ENCODE measurements at places on chromosomes 7 and 10.

- DNase-seq, result no peak
Measured at GRCh38 chr10:48519481-48520183, 85.2 kb downstream of the ARHGAP22 start.

DNA sequence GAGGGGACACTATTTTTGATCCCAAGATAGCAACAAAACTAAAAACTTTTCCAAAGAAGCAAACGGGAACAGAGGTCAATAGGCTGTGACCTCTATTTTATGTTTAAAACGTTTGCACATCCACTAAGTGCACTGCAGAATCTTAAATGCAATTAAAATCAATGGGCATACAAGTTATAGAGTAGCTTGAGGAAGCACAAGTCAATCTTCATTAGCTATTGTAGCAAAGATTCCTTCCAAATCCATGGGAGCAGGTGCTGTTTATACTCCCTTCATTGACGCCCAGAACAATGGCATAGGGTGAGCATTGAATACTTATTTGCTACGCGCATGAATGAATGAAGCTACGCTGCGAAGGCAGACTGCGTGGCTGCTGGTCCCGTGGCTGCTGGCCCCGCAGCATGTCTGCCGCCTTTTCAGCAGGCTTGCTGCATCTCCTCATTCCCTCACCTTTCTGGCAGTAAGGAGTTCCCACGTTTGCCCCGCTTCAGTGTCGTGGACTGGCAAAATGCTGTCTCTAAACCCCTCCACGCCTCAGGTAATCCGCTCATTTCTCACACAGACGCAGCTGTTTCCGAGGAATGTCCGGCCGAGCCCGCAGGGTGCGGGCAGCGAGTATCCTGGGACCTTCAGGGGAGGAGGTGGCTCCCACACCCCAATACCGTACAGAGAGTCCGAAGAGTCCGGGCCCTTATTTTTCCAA, 754 bp upstream of the PHYHIPL start:
- no peak for DNase-seq

DNA sequence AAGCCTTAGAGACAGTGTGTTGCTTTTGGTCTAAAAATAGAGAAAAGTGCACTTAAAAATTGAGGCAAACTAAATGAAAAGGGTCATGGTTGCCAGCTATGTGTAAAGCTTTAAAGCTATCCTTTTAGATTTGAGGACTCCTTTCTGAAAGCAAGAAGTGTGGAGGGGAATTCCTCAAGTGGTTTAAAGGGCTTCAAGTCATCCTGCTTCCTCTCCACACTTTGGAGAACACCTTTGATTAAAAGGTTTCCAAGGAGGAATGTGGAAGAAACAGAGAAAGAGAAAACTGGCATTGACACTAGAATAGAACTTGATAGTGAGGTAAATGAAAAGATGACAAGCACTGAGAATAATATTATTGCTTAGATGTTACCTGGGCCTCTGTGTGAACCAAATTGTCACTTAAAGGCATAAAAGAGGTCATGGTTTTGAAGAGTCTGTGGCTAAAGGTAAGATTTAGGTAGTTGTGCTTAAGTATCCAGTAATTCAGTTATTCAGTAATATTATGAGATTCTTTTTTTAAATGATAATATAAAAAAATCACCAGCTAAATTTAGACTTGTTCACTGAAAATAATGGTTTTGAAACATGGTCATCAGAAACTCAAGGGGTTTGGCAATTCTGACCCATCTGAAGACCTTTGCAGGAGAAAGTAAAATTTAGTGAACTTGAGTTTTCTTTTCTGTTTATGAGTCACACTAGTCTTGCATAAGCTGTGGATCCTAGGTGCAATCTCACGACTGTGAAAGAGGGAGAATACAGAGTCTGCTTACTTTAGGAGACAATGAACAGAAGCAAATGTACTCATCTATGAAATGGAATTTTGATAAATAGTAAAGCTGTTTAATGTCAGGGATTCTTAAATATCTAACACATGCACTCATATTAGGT, 466.0 kb downstream of the KIF20B start:
- no peak for DNase-seq

DNA sequence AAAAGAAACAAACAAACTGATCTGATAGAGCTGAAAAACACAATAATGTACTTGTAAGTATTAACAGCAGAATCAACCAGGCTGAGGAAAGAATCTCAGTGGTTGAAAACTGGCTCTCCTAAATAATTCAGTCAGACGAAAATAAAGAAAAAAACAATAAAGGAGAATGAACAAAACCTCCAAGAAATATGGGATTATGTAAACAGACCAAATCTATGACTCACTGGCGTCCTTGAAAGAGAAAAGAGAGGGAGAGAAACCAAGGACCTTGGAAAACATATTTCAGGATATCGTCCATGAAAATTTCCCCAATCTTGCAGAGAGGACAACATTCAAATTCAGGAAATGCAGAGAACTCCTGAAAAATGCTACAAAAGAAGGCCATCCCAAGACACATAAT, 62.9 kb downstream of the FBXL13 start:
- no peak for DNase-seq

DNA sequence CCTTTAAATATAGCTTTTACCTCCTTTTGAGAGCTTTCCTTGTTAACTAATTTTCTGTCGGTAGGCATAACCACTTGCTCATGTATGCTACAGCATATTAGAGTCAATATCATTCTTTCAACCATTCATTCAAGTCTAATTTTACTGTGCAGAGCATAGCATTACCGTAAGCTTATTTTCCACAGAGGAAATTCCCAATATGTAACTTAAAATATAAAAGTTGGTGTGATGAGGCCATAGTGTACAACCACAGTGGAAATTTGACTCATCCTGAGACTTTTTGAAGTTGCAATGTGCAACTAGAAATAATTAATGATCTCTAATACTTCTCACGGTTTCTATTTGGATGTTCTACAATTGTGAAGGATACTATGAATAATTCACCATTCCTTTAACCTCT, 80.6 kb upstream of the KLF6 start:
- DNase-seq, result no peak

DNA sequence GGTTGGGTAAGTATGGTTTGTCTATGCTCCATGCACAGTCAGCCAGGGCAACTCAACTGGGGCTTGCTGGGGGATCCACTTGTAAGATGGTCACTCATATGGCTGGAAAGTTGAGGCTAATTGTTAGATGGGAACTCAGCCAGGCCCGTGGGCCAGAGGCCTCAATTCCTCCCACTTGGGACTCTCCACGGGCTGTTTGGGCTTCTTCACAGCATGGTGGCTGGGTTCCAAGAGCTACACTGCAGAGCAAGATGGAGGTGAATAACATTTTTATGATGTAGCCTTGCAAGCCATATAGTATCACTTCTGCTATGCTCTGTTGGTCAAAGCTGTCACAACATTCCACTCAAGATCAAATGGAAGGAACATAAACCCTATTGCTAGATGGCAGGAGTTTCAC, 39.2 kb downstream of the ELMO1 start:
- no peak for DNase-seq

DNA sequence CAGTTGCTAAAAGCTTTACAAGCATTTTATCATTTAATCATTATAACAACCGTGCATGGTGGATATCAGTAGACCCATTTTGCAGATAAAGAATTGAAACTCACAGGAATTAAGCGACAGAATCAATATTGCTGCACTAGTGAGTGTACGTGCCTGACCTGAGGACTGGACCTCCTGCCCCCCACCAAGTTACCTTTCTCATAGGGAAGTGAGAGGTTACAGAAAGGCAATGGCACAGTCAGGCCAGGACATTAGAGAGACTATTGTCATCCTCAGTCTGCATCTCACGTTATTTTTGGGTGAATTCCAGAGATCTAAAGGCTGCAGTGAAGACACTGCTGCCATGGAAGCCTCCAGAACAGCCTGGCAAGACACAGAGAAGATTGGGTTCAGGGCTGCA, 80.9 kb downstream of the WDFY4 start:
- DNase-seq, result no peak

GRCh38 chr7:85004402-85004801, 182.5 kb downstream of the SEMA3D start:
- DNase-seq, result no peak

DNA sequence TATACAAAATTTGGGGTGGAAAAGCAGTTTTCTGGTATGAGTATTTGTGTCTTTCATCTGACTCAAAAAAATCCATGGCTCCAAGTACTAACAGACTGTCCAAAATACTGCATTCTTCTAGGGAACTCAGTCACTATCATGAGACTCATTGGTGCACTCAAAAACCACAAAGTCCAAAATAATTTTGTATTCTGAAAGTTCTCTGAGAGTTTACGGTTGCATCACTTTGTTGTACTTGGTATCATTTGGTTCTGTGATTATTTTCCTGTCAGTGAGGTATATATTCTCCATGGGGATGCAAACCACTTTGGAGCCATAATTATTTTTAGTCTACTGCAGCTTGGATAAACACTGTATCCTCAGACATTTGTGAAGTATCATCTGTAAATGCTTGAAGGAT, 28.0 kb upstream of the CABCOCO1 start:
- no peak for DNase-seq

- DNase-seq, result no peak
Measured at GRCh38 chr7:69632280-69632679, 34.0 kb downstream of the AUTS2 start.

DNA sequence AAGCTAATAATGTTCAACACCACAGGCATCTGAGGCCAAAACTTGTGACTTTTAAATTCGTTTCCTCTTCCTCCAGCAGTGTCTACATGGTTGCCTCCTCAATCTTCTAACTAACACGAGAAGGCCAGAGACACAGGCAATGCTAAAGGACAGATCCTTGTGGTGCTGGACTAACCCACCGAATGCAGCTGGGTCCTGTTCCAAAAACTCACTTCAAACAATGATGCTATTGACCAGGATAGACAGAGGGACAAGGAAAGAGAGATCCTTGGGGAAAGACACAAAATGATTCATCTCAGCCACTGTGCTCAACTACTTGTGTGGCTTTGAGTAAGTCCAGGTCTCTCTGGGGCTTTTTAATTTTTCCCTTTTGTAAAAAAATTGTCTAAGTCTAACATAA, 107.6 kb downstream of the KCNMA1 start:
- no peak for DNase-seq

GRCh38 chr7:96198047-96198636, 123.8 kb downstream of the SLC25A13 start:
- no peak for DNase-seq

DNA sequence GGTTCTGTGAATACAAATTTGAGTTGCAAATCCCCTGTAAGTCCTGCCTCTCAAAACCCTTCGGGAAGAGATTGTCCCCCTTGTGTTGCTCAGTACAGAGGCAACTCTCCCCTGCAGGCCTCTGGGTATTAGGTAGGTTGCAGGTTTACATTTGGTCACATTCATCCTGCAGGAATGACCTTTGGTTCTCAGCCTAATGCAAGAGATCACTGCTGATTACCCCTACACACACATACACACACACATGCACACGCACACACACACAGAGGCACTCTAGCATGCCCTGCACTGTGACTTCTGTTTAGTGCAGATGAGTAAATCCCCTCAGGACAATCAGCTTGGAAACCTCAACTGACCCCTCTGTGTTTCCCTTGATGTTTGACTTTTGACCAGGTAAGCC, 69.2 kb downstream of the C10orf67 start:
- no peak for DNase-seq

GRCh38 chr10:29266641-29267040, 22.2 kb upstream of the LYZL1 start:
- DNase-seq, result no peak

GRCh38 chr7:112452102-112452888, 2.0 kb downstream of the IFRD1 start:
- no peak for DNase-seq

DNA sequence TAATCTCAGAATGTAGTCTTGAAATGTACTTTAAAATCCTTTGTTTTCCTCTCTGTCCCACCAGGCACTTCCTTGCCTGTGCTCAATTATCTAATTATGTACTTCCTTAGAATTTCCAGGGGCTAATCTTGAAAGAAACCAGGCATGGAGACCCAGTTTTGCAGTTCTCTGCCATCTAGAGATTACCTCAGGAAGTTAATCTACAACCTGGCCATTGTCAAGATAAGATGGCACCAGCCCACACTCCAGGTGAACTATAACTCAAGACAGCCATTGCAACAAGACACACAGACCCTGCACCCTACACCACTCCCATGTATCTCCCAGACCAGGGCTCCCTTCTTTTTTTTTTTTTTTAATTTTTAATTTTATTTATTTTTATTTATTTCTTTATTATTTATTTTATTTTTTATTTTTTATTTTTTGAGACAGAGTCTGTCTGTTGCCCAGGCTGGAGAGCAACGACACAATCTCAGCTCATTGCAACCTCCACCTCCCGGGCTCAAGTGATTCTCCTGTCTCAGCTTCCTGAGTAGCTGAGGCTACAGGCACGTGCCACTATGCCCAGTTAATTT, 85.9 kb upstream of the TRIM24 start:
- DNase-seq, result no peak

- no peak for DNase-seq
Measured at GRCh38 chr10:79057481-79058275, 11.1 kb upstream of the ZMIZ1 start.

- no peak for DNase-seq
Measured at GRCh38 chr7:71782051-71782450, 630.1 kb downstream of the CALN1 start.

GRCh38 chr7:111832174-111832573, 269.9 kb upstream of the IMMP2L start:
- no peak for DNase-seq

DNA sequence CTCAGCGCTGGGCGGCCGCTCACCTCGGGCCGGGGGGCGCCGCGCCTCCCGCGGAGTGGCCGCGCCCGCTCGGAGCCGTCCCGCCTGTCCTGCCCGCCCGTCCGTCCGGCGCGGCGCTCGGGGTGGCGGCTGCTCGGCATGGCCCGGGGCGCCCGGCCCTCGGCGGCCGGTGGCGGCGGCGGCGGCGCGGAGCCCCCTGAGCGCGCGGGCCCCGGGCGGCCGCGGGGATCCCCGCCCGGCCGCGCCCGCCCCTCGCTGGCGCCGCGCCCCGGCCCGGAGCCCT, 338 bp downstream of the SDK1 start:
- DNase-seq, result no peak

DNA sequence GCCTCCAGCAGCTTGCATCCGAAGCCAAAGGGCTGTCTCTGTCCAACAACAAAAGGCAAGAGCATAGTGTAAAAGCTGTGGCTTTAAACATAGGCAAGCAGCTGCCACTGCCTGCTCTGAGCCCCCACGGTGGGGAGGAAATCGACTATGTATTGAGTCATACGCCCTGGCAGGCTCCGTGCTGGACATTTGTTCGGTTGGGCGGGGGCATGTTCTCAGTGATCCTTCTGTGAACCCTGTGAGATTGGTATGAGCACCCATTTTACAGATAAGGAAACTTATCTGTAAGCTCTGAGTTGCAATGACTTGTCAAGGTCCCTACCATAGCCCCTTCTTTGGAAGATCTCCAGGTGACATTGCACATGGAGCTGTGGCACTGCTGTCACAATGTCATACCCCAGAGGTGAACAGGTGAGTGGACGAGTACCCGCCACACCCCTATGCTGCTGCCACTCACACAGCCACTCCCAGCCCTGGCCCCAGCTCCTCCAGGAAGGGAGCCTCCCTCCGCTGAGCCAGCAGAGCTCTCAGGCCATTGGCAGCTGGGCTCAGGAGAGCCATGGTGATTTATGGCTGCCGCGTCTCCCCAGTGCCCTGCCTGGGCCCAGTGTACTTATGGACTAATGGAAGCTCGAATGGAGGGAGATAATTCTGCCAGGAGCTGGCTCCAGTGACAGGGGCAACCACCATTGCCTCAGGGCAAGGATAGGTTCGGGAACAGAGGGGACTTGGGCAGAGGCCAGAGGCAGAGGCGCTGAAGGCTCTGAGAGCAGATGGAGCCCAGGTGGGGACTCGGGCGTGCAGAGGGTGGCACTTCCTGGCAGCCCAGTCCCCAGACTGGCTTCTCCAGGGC, 43.7 kb downstream of the UNC5B start:
- no peak for DNase-seq

Measured in activated effector memory CD4-positive, alpha-beta T cell treated with Interleukin-2 at 50 U/mL for 16 hours (primary cell).